Mesothelial cell of epicardium (in vitro differentiated cells): ENCODE measurements at places on chromosomes 4 and X. TPM values are rescaled to one million over a fixed set of nuclear protein-coding genes. Genes with fewer than 3 reads are reported as not detected.

DNA sequence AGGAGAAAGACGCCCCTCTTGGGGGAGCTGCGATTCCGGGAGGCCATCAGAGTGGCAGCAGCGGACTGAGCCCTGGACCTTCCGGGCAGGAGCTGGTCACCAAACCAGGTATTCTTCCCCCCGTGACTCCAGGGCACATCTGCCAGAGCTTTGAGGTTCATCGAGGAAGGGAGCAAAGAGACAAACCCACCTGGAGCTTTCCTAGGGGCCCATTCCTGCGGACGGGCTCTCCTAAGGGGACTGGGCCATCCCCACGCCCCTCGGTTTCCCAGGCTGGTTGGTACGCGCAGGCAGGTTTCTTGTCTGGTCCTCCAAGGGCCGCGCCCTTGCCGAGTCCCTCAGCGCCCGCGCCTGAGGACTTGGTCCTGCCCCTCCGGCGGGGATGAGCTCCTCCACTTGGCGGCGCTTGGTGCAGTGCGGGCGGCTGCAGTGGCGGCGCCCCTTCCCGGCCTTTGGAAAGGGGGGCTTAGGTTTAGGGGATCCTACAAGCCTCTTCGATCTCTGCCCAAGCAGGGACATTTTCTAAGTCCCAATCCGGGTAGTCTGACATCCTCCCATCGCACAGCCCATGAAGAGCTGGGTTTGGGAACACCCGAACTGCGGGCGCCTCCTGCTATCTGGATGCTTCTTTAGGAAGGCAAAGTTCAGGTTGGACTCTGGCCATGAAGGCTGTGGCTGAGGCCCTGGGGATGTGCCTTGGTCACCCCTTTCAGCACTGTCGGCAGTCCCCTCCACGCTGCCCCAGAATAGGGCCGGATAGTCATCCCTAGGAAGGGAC, 538 bp downstream of the STBD1 start:
- peaks cover 15% of the 10 kb centered on the region for H3K4me1 ChIP-seq
- no peaks in the 10 kb centered on the region for H3K27me3 ChIP-seq
- peak overlapping the region; percentile 88 for H3K4me3 ChIP-seq
- peak; percentile 59 for DNase-seq
- H3K27ac ChIP-seq: peak overlapping the region; percentile 59

- no peak for DNase-seq
- H3K27me3 ChIP-seq: no peaks in the 10 kb centered on the region
- H3K27ac ChIP-seq: no peak overlapping the region
- H3K36me3 ChIP-seq: no peaks in the 10 kb centered on the region
- no peaks in the 10 kb centered on the region for H3K4me1 ChIP-seq
These were observed 53.1 kb downstream of the MAP3K15 start for GRCh38 chrX:19462231-19462630.

GRCh38 chr4:88759039-88759894, 61.6 kb upstream of the NAP1L5 start:
- peak overlapping the region; percentile 11 for H3K4me3 ChIP-seq
- no peaks in the 10 kb centered on the region for H3K27me3 ChIP-seq
- no peaks in the 10 kb centered on the region for H3K36me3 ChIP-seq
- peaks cover 66% of the 10 kb centered on the region for H3K4me1 ChIP-seq
- DNase-seq: no peak
- H3K27ac ChIP-seq: peak overlapping the region; percentile 70

PPA2 gene
- total RNA-seq: 83.4 to 91.2 TPM (median 85.7 TPM) in 3 replicates

ADH7 gene
- total RNA-seq: not detected in 3 replicates

HPGDS gene
- total RNA-seq: not detected in 3 replicates

GRCh38 chr4:156182269-156182668, 228.6 kb upstream of the CTSO start:
- no peaks in the 10 kb centered on the region for H3K36me3 ChIP-seq
- H3K27me3 ChIP-seq: no peaks in the 10 kb centered on the region
- no peak overlapping the region for H3K27ac ChIP-seq

UNC5C gene
- total RNA-seq: 76.7 to 77.9 TPM (median 77.1 TPM) in 3 replicates

GRCh38 chr4:6568689-6569332, 6.2 kb upstream of the MAN2B2 start:
- no peak for DNase-seq
- H3K27ac ChIP-seq: no peak overlapping the region
- H3K4me1 ChIP-seq: no peaks in the 10 kb centered on the region
- H3K27me3 ChIP-seq: peaks cover 95% of the 10 kb centered on the region
- no peaks in the 10 kb centered on the region for H3K36me3 ChIP-seq

UBE2A gene
- total RNA-seq: 48.8 to 54.1 TPM (median 50.1 TPM) in 3 replicates

C4orf17 gene
- not detected in 3 replicates for total RNA-seq

- DNase-seq: no peak
- H3K4me1 ChIP-seq: peaks cover 3% of the 10 kb centered on the region
- no peak overlapping the region for H3K4me3 ChIP-seq
- H3K36me3 ChIP-seq: no peaks in the 10 kb centered on the region
These were observed 186.6 kb downstream of the IL1RAPL1 start for GRCh38 chrX:28773807-28774206.

GRCh38 chrX:139077281-139078250, 366.0 kb upstream of the FGF13 start:
- no peak overlapping the region for H3K4me3 ChIP-seq
- no peak for DNase-seq
- no peak overlapping the region for H3K27ac ChIP-seq
- H3K27me3 ChIP-seq: no peaks in the 10 kb centered on the region
- H3K4me1 ChIP-seq: peaks cover 6% of the 10 kb centered on the region

CWH43 gene
- not detected in 3 replicates for total RNA-seq

- no peak overlapping the region for H3K27ac ChIP-seq
- no peak for DNase-seq
- peaks cover 3% of the 10 kb centered on the region for H3K27me3 ChIP-seq
- H3K4me3 ChIP-seq: no peak overlapping the region
- H3K36me3 ChIP-seq: no peaks in the 10 kb centered on the region
These were observed 1014.2 kb downstream of the C4orf33 start for GRCh38 chr4:130110189-130110588.

GRCh38 chrX:48493890-48494364, 14.9 kb upstream of the PORCN start:
- H3K4me3 ChIP-seq: no peak overlapping the region
- no peak overlapping the region for H3K27ac ChIP-seq
- no peaks in the 10 kb centered on the region for H3K36me3 ChIP-seq
- peaks cover 2% of the 10 kb centered on the region for H3K4me1 ChIP-seq
- H3K27me3 ChIP-seq: no peaks in the 10 kb centered on the region

PAQR3 gene
- total RNA-seq: 18.0 to 21.2 TPM (median 19.8 TPM) in 3 replicates

TEX13D gene
- total RNA-seq: not detected in 3 replicates

DNA sequence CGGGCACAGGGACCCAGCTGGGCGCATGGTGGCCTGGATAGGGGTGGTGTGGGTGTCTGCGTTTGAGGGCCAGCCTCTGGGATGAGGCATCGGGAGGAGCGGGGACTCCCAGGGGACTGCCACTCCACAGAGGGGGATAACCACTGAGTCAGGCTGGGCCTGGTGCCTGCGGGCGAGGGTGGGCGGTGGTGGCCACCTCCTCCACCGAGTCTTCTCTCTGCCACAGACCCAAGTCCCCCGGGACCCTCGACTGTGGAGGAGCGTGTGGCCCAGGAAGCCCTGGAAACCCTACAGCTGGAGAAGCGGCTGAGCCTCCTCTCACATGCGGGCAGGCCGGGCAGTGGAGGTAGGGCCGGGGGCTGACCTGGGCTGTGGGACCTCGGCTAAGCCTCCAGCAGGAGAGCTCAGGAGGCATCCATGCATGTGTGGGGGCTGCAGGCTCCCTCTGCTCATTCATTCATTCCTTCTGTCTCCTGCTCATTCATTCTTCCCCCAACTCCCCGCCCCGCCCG, 26.4 kb downstream of the DOK7 start:
- peaks cover 20% of the 10 kb centered on the region for H3K4me1 ChIP-seq
- H3K27me3 ChIP-seq: peaks cover 40% of the 10 kb centered on the region
- no peak for DNase-seq
- H3K4me3 ChIP-seq: no peak overlapping the region
- H3K36me3 ChIP-seq: no peaks in the 10 kb centered on the region
- no peak overlapping the region for H3K27ac ChIP-seq

- no peak for DNase-seq
- H3K4me1 ChIP-seq: peaks cover 69% of the 10 kb centered on the region
- H3K4me3 ChIP-seq: no peak overlapping the region
These were observed 195.6 kb downstream of the GPC3 start for GRCh38 chrX:133789829-133790228.

DNA sequence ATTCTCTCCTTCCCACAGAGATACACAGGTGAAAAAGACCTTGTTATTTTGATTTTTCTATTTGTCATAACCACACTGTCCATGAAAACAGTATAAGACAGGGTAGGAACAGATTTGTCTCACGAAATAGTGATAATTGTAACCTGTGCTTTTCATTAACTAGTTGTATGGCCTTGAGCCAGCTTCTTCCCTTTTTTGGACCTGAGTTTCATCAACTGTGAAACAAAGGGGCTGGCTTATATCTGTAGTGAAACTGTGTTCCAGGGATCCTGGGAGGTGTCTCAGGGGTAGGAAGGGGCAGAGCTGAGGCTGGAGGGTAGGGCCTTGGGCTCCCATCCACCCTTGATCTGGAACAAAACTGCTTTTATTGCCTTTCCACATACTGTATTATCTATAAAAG, 50.9 kb downstream of the MED28 start:
- no peak for DNase-seq
- peaks cover 9% of the 10 kb centered on the region for H3K27me3 ChIP-seq
- H3K4me3 ChIP-seq: no peak overlapping the region
- H3K27ac ChIP-seq: no peak overlapping the region
- no peaks in the 10 kb centered on the region for H3K4me1 ChIP-seq

GRCh38 chr4:99379571-99379970, 27.0 kb upstream of the ADH1C start:
- no peak overlapping the region for H3K27ac ChIP-seq
- peaks cover 6% of the 10 kb centered on the region for H3K4me1 ChIP-seq
- H3K27me3 ChIP-seq: no peaks in the 10 kb centered on the region
- H3K4me3 ChIP-seq: no peak overlapping the region

DNA sequence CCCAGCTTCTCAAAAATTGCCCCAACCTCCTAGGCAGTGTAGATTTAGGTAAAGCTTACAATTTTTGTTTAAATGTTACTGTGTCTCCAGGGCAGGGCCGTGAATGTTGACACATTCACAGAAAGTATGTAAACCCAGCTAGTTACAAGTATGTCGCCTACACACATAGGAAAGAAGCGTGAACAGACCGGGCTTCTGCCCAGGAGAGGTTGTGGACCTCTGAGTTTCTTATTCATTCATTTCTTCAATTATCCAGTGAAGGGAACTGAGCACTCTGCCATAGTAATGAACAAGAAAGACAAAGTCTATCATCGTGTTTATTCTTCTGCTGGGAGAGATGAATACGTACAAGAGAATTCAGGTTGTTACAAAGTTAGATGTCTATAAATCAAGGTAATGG, 93.2 kb downstream of the TRIML1 start:
- DNase-seq: no peak
- H3K36me3 ChIP-seq: no peaks in the 10 kb centered on the region
- H3K4me3 ChIP-seq: no peak overlapping the region
- H3K27ac ChIP-seq: no peak overlapping the region
